ENCODE measurements at places on chromosomes 11 and 22.

- no peak for DNase-seq
Measured at GRCh38 chr22:23579870-23580575, at the start of gene IGLL1. TSS of gene IGLL1 (minus strand) at chr22:23580290. CDS start at chr22:23580190, 100 bp downstream.

- DNase-seq: no peak
Measured at GRCh38 chr11:95338430-95338991, 107.5 kb upstream of the SESN3 start.

DNA sequence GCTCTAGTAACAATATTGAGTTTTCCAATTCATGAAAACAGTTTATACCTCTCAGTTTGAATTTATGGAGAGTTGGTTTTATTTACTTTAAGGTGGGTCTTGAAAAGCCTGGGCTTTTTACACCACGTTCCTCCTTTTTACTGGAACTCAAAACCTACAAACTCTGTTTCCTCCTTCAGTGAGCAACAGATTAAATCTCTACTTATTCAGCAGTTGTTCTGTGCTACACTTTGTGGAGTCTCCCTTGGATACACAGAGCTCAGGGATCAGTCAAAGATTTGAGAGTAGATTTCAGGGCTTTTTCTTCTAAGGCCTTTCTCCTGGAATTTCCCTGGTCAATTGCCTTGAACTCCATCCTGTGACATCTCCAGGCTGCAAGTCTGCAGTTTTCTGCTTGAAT is 3.5 kb downstream of the NXPE1 start:
- no peak for DNase-seq

- DNase-seq: no peak
Measured at GRCh38 chr11:1776944-1777715, 13.4 kb upstream of the CTSD start.

DNA sequence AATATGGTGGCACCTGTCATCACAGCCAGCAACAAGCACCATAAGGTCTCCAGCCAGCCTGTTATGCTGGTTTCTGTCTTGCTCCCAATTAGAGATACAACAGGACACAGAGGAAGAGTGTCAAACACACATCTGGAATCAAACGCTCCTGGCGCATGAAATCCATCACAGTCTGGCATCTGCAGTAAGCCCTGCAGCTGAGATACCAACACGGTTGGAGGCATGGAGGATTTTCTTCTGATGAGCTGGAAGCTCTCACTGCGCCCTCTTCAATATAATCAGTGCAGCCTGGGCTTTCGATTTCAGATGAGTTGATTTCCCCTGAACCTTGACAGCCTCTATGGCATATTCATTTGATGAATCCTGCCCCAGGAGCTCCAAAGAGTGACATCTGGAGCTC is 27.8 kb upstream of the CARS1 start:
- no peak for DNase-seq

GRCh38 chr11:76888989-76889388 is 28.3 kb downstream of the ACER3 start:
- DNase-seq: no peak

Data from H9 (cell line).